ENCODE measurements at places on chromosomes 11 and 22.

- DNase-seq = peak; percentile 83
Observed at GRCh38 chr11:93567401-93567895, 24.3 kb upstream of the SMCO4 start.

DNA sequence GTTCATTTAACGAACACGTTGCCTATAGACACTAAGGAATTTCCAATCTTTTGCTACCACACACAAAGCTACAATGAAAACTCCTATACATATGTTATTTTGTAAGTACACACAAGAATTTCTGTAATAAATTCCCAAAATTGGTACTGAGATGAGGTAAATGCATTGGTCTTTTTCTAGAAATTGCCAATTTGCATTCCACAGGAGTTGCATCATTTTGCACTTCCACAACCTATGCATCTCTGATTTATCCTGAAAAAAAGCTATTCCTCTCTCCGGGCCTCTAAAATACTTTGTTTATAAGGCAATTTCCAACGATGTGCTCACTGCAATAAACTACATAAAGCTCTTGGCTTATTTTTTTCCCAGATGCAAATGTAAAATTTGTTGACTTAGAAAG, 24.9 kb downstream of the IMMP1L start:
- DNase-seq = no peak

- no peak for DNase-seq
Observed at GRCh38 chr11:35402751-35403660, 16.4 kb downstream of the SLC1A2 start.

DNA sequence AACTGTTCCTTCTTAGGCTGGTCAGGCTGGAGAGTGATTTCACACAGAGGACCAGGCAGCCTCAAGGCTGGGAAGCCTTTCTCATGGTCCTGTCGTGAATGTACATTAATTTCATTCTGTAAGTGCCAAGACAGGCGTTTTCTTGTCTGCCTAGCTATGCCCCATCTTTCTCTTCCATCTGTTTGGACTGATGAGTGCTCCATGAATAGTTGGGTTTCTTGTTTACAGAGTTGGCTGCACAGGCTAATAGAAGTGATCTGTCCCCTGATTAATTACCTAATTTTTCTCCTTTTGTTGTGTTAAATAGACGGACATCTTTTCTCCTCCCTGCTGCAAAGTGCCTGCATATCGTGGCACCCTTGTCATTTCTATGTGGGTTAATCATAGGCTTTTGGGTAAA, 135.8 kb upstream of the NARS2 start:
- DNase-seq = peak; percentile 52

DNA sequence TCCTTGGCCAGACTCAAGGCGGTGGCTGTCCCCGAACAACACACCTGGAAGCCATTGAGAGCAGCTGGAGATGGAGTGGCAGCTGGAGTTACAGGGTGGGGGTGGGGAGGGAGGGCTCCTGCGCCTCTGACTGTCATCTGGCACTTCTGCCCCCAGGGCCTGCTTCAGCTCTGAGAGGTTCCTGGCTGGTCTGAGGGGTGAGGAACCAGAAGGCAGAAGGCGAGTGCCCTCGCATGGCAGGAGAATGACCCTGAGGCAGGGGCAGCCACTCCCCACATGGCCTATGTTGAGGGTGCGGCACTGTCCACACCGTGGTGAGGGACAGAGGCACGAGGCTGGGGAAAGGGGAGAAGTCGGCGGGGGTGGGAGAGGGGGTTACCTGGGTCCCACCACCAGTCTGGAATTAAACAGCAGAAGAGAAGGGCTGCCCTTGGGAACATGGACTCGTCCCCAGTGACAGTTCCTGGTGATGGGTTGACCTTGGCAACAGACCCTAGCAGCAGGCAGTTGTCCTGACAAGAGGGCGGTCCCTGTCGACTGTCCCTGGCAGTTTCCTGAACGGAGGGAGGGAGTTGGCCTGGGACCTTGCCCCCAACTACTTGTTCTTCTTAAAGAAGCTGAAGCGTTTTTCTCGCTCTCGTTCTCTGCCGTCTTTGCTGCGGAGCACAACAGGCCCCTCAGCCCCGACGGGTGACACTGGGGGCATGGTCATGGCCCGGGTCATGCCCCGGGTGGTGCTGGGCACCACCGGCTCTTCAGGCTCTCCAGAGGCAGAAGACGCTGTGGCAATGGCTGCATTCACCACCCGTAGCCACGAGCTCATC, 7.8 kb upstream of the RBM4B start:
- DNase-seq = no peak

DNA sequence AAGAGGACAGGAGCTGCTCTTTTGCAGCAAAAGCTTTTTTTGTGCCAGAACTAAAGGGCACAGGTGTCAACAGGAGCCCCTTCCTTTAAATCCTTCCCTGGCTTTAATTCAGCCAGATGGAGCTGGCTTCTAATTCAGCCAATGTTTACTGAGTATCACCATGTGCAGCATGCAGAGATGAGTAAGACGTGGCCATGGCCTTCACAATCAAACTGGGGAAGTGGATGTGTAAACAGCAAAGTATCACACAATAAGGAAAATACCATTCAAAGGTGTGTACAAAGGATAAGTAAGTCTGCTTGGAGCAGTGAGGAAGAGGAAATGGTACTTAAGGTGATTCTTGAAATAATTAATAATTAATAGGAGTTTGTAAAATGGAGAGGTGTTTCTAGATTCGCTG, 243.4 kb downstream of the NXPE2 start:
- DNase-seq = no peak

GRCh38 chr11:116558504-116559211, 214.1 kb downstream of the BUD13 start:
- DNase-seq = no peak

DNA sequence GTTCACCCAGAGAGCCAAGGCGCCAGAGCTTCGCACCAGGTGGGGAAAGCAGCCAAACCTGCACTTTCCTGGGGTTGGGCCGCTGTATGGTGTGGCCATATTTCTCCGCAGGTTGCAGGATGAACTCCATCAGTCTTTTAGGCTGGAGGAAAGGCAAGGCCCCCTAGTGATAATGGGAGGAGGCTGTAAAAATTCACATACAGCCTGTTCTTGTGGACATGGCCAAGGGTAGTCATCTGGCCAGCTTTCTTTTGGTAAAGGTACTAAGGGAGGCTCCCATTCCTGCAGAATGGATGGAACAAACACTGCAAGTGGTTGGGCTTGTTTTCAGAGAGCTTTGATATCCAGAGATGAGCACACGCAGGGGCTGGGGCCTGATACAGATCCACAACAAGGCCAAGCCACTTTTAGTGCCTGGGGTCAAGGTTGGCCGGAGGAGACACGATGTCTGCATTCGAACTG, 29.6 kb downstream of the C22orf31 start:
- no peak for DNase-seq

DNA sequence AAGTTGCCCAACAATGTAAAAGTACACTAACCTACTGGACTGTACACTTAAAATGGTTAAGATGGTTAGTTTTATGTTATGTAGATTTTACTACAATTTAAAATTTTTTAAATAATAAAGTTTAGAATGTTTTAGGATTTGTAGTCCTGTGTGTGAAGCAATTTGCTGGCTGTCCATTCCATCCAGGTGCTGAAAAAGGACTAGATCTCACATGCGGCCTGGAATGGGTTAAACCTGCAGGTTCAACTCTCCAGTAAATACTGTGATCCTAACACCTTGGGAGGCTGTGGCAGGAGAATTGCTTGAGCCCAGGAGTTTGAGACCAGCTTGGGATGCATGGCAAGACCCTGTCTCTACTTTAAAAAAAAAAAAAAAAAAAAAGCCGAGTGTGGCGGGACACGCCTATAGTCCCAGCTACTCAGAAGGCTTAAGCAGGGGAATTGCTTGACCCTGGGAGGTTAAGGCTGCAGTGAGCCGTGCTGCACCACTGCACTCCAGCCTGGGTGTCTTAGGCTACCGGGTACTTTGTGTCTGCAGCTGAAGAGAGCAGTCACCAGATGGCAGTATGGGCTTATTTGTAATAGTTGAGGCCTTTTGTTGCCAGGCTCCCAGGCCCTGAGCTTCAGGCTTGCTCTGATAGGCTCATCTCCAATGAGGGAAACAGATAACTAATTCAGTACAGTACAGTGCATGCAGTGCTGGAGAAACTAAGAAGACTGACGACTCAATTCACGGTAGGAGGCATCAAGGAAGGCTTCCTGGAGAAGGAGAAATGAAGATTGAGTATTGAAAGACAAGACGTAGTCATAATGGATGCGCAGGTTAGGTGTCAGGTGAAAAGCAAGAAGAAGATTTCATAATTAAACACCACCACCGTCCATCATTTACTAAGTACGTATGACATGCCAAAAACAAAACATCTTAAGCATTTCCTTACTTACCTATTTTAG, 64.7 kb upstream of the ASPHD2 start:
- peak; percentile 87 for DNase-seq

DNA sequence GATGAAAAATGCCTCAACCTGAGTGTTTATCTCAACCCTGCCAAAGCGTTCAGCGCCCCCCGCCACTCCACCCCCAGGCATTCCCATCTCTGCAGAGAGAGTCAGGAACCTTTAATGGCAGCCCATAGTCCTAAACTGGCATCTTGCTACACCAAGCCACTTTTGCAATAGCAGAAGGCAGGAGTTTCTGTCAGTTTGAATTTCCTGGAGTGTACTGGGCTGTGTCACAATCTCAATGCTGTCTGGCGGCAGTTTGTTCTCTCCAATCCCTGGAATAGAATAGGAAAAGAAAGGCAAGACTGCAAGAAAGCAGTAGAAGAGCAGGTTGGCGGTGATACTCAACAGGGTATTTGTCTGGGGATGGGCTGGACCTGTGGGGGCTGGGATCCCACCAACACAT, 32.9 kb upstream of the FLI1 start:
- DNase-seq = no peak

DNA sequence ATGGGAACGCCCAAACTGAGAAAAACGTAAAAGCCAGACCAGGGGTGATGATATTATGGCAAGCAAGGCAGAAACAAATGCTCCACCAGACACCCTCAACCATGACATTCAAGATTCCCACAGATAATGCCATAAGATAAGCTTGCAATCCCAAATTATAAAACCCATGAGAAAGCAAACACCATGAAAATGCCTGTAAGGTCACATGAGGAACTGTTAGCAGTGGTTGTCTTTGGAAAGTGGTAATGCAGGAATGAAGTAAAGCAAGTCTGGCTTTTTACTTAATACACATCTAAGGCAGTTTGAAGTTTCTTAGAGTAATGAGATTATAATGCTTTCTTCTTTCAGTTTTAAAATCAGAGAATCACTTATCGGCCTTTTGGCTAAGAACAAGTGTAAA, 111.0 kb downstream of the MN1 start:
- DNase-seq = no peak

DNA sequence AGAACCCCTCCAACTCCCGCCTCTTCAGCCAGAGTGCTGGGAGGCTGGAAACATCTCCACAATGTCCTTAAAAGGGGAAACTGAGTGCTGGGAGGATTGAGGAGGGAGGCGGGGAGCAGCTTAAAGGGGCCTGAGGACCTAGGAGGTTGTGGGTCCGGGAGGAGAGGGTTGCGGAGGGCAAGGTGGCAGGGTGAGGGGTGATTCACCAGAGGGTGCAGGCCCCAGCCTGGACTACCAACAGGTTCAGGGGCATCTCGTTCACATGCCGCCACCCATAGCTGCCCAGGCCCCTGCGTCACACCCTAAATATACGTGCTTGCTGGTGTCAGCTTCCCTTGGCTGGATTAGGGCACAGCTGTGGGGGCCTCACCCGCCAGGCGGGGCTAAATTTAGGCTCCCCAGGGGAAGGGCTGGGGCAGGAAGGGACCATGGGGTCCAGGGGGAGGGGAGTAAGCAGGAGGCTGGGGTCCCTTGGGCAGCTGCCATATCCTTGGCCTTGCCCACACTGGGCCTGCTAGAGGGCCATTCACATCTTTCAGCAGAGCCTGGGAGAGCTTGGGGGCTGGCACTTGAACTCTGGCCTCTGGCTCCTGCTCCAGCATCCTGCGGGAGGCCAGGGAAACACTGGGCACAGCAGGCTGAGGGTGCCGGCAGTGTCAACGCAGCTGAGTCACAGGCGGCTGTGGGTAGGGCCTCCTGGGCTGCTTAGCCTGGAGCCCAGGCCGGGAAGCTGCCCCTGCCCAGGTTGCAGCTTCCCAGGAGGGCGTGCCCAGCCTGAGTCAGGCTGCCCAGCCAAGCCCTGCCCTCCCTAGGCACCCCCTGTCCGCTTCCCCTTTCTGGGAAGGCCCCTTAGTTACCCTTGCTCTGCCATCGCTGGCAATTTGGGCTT, 1.3 kb downstream of the EHBP1L1 start:
- no peak for DNase-seq

DNA sequence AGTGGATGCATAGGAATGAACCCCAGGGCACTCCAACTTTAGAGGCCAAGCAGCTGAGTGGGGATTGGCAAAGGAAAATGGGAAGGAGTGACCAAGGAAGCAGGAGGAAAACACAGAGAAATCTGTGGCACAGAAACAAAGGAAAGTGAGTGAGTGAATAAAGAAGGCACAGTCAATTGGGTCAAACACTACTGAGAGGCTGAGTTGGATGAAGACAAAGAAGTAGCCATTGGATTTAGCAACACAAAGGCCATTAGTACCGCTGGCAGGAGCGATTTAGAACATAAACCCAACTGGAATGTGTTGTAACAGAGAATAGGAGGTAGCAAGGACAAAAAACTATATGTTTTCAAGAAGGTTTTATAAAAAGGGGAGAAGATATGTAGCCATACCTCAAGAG, 6.6 kb upstream of the NXPE1 start:
- DNase-seq = no peak

GRCh38 chr11:7583248-7583647, 69.4 kb downstream of the PPFIBP2 start:
- no peak for DNase-seq

DNA sequence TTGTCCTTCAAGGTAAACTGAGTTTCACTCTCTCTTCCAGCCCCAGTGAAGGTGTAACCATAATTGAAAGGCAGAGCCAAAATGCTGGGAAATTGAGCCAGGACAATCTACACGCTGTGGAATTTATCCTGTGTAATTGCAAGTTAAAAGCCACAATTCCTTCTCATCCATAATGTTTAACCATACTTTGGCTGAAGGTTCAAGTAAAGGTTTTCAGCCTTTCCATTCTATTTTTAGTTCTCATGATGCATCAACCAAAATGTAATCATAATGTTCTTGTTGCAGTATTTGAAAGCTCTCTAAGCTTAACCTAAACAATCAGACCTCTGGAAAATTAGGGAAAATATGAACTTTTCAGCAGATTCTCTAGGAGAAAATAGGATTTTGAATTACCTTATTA, 14.0 kb upstream of the ARHGAP42 start:
- no peak for DNase-seq

DNA sequence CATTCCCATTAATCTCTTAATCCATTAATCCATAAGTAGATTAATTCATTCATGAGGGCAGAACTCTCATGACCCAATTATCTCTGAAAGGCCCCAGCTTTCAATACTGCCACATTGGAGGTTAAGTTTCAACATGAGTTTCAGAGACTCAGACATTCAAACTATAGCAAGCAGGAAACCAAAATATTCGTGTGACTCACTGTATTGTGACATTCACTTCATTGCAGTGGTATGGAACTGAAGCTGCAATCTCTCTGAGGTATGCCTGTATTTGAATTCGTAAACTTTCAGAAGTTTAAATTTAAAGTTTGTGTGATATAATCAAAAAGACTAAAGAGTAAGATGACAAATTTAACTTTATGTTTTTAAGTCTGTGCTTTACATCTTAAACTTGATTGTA, 2.9 kb upstream of the OR52J3 start:
- DNase-seq = no peak

- DNase-seq = no peak
Observed at GRCh38 chr22:28802595-28803123, 2.3 kb upstream of the XBP1 start.
